ENCODE measurements at places on chromosomes 7 and 10.

DNA sequence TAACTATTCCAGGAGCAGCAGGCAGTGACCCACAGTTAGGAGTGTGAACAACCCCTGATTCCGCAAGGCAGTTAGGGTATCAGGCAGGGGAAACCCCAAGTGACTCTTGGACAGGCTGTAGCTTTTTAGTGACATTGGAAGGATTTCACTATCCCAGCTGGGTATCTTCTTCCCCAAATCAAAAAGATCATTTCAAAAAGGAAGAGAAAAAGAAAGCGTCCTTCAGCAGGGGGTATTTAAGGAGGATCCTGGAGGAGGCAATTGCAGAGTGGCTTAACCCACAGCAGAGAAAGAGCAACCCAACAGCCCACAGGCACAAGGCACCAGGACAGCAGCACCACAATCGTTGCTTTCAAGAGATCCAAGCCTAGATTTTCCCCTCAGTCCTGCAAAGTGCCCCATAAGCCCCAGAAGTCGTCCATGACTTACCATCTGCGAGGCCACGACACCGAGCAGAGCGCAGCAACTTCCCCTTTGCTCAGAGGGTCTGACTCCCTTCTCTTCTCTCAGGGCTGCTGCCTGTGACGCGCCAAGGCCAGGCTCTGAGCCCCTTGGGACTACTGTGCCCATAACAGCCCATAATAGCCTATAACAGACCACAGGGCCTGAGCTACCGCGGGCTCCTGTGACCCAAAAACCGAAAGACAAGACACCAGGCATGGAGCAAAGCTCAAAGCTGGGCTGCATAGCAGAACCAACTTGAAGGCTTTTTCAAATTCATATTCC lies 19.8 kb downstream of the PIK3AP1 start:
- peak; percentile 87 for DNase-seq

DNA sequence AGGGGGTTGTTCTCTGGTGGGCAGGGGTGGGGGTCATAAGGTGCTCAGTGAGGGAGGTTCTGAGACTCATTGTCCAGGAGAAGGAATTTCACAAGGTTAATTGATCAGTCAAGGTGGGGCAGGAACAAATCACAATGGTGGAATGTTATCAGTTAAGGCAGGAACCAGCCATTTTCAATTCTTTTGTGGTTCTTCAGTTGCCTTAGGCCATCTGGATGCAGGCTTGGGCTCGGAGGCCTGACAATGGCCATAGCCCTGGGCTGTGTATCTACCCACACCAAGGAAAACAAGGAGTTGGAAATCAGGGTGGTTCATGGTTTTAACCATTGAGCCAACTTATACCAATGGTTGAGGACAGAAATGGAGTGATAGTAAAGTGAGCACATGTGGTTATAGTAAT lies 1221.8 kb downstream of the TYW1 start:
- DNase-seq: no peak

GRCh38 chr7:50068850-50069551 lies 24.0 kb downstream of the ZPBP start:
- peak; percentile 61 for DNase-seq

DNA sequence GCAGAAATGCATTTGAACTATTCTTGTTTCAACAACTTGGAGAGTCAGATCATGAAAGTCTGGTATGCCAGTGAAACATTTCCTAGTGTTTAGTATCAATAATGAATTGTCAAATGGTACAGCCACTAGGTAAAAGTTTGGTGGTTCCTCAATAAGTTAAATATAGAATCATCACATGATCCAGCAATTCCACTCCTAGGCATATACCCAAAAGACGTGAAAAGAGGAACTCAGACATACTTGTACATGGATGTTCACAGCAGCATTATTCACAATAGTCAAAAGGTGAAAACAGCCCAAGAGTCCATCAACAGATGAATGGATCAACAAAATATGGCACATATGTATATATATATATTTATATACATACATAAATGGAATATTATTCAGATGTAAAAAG lies 67.0 kb upstream of the HPS1 start:
- DNase-seq: no peak

GRCh38 chr7:24724451-24725190 lies 32.6 kb downstream of the GSDME start:
- no peak for DNase-seq

DNA sequence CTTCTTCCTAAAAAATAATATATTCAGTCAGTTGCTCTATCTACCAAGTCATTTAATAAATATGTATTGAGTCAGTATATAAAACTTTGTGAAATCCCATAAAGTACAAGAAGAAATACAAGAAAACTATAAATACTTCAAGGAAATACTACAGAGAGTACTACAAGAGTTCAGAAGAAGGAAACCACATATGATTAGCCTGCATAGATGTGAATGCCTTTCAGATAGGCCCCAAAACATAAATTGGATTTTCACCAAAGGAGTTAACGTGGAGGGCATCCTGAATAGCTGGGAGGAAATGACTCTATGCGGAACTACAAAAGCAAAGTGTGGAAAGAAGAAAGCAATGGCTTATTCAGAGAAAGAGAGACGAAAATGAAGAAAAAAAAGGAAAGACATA lies 120.1 kb downstream of the LRRN3 start:
- no peak for DNase-seq

DNA sequence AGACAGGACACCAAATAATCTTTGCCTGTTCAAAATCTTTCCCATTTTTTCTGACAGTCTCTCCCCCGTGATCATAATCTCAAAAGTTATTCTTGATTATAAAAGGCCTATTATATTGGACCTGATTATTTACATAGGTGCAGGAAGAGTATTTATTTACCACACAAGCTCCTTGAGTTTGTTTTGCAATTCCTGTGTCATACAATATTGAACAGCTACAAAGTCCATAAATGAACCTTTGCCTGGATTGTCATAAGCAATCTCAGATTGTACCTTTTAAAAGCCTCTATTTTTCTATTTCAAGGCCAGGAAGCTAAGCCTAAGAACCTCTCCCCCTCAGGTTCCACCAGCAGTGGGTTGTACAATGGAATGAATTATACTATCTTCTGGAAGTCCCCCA lies 183.9 kb upstream of the MEOX2 start:
- no peak for DNase-seq

DNA sequence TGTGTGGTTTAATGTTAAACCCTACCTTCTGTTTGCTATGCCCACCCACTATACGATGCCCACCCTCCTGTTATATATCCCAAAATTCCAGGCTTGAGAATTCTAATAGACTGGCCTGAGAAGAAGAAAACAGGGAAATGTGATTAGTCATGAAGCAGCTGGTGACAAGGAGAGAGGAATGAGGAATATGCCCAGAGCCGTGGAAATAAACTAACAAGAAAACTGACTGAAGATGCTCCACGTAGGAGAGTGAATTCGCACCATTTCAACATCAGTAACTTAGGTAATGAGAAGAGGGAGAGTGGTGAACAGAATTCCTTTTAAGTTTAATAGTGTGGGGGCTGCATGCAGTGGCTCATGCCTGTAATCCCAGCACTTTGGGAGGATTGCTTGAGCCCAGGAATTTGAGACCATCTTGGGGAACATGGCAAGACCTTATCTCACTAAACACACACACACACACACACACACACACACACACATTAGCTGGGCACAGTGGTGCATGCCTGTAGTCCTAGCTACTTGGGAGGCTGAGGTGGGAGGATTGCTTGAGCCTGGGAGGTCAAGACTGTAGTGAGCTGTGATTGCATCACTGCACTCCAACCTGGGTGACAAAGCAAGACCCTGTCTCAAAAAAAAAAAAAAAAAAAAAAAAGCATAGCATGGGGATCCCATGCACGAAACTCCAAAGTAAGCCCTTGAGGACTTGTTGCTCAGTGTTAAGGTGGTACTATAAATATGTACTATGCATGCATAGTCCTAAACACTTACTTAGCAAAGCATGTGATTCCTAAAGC lies 16.1 kb upstream of the SYPL1 start:
- no peak for DNase-seq

DNA sequence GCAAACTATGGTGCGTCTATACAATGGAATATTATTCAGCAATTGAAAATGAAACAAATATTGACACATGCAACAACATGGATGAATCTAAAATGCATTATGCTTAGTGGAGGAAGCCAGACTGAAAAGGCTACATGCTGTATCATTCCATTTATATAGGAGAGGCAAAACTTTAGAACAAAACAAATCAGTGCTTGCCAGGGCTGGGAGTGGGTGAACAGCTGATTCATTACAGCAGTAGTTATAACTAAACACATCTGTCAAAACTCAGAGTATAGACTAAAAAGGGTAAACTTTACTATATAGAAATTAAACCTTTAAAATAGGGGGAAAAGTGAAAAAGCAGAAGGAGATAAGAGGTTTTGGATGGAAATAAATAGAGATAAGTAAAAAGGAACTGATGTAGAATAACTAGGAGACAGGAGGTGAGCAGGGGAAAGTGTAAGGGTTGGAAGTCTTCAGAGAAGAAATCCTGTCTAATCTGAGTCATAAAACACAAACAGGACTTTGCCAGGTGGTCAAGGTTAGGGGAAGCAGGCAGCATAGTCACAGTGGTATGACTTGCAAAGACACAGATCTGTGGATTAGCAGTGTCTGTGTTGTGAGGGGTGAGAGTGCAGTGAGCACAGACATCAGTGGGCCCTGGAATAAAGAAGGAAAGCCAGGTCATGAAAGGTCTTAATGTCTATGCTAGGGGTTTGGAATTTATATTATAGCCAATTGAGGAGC lies 349.8 kb downstream of the PHTF2 start:
- no peak for DNase-seq

GRCh38 chr10:43282881-43283280 lies 16.0 kb upstream of the RASGEF1A start:
- DNase-seq: no peak

- no peak for DNase-seq
Measured at GRCh38 chr7:53191191-53191695, 155.8 kb downstream of the POM121L12 start.

- no peak for DNase-seq
Measured at GRCh38 chr10:118332236-118332635, 9.9 kb downstream of the FAM204A start.

- DNase-seq: no peak
Measured at GRCh38 chr10:110335314-110336064, 30.8 kb upstream of the SMNDC1 start.

DNA sequence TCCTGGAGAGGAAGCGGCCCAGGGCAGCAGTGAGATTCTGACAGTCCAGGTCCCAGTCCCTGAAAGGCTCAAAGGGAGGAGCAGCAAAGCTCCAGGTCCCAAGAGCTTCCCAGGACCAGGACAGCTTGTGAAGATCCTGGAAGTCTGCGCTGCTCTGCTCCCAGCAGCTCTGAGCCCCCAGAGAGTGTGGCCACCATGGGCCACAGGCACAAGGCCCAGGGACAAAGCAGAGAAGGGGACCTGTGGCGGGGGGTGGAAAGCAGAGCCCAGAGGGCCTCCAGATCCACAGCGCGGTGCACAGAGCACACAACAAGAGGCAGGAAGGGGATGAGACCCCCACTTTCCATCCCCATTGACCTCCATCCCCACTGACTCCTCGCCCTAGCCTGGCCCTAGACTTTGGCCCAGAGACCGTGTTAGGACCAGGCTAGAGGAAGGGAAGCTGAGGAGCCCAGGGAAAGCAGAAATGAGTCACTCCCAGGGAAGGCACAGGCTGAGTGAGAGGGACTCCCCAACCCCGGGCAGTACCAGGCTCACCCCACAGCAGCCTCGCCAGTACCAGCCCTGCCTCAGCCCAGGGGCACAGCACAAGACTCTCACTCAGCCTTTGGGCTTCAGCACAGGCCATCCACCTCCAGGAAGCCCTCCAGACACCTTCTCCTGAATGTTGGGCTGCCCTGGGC lies 75.5 kb downstream of the GRID1 start:
- peak; percentile 6 for DNase-seq

DNA sequence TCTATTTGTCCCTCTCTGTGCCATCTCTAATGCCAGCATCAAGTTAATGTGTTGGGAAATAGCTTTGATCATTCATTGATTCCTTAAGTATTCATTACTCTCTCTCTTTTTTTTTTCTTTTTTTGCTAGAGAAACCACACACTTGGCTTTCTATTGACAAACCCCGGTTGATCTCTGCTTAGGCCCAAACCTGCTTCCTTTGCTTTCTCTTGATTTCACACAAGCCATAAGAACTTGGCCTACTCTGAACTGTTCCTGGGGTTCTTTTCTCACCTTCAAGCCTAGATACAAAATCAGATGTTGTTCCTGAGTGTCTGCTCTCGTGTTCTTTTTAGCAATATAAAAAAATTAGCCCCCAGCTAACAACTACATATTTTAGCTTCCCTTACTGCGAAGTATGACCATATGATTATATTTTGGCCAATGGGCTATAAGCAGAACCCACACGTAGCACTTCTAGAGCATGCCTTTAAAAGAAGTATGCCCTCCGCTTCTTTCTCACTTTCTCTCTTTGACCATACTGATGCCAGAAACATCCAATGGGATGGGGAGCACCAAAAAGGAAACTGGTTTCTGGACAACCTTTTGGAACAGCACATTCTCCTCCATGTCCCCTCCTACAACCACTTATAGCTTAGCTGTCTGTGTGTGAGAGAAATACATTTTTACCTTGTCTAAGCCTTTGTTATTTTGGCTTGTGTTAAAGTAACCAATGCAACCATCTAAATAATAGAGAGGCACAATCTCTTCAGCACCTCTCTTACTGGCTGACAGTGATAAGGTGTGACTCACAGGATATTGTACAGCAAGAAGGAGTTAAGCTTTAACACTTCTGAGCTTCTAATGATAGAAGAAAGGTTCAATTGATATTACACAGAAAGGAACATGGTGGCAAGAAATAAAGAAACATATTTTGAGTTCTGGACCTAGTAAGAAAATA lies 96.6 kb upstream of the LRRN3 start:
- no peak for DNase-seq

DNA sequence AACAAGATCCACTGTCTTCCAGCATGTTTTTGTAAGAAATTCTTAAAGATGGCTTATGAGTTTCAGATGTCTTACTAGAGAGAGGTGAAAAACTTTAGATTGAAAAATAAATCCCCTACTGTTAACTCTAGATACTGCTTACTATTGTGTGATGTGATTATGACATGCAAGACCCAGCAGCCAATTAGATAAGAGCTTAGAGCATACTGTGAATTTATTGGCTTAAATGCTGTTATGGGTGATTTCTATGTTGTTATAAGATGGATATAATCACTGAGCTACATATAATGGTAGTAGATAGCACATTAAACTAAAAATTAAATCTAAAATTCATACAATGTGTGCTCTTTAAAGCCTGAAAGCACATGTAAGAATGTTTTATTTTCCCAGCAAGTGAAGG lies at the start of gene RNF133:
Gene RNF133, minus strand, starts transcription at position 101 of the 400 bp plus-strand sequence. CDS start 199 bp downstream, outside the sequence.
- no peak for DNase-seq

- DNase-seq: peak; percentile 51
Measured at GRCh38 chr7:150567169-150567568, at the start of gene GIMAP4. GIMAP4 (plus strand) TSS chr7:150567390; CDS start chr7:150569902, 2,512 bp downstream.

GRCh38 chr10:124640056-124640455 lies 104.1 kb downstream of the FAM53B start:
- DNase-seq: no peak

Data from suppressor macrophage treated with lipopolysaccharide for 4 hours (primary cell).